ENCODE measurements at places on chromosomes 4 and X. TPM values are rescaled to one million over a fixed set of nuclear protein-coding genes. Genes with fewer than 3 reads are reported as not detected.

OTUD6A gene
- total RNA-seq = not detected

NUP62CL gene
- total RNA-seq = 0.75 TPM

MED28 gene
- total RNA-seq = 64.8 TPM

FAM53A gene
- 1.9 TPM for total RNA-seq

JADE1 gene
- 77.5 TPM for total RNA-seq

XAGE1A gene
- total RNA-seq = not detected

TBC1D25 gene
- 30.1 TPM for total RNA-seq

NR0B1 gene
- not detected for total RNA-seq

SMR3B gene
- total RNA-seq = not detected

PITX2 gene
- not detected for total RNA-seq

SMIM43 gene
- total RNA-seq = 0.30 TPM

GABRB1 gene
- total RNA-seq = not detected

FAM149A gene
- 1.4 TPM for total RNA-seq

GRID2 gene
- not detected for total RNA-seq

CSAG2 gene
- not detected for total RNA-seq

IL13RA2 gene
- total RNA-seq = not detected

FAT4 gene
- not detected for total RNA-seq

REELD1 gene
- 0.38 TPM for total RNA-seq

SPANXB1 gene
- total RNA-seq = not detected

MPP1 gene
- total RNA-seq = 6.5 TPM

DMD gene
- total RNA-seq = not detected

XAGE2 gene
- total RNA-seq = not detected

TRIM61 gene
- 0.76 TPM for total RNA-seq

AGTR2 gene
- not detected for total RNA-seq

RADX gene
- total RNA-seq = 8.9 TPM

FAM241A gene
- 0.90 TPM for total RNA-seq

GAB3 gene
- 5.6 TPM for total RNA-seq

SLC6A8 gene
- total RNA-seq = 2.7 TPM

CC2D2A gene
- total RNA-seq = not detected

CFAP97 gene
- total RNA-seq = 18.8 TPM

F9 gene
- not detected for total RNA-seq

NWD2 gene
- total RNA-seq = not detected

TCEANC gene
- total RNA-seq = 9.5 TPM

XPNPEP2 gene
- total RNA-seq = 0.22 TPM

PRAF2 gene
- total RNA-seq = 16.7 TPM

HERC5 gene
- total RNA-seq = 13.5 TPM

USP26 gene
- total RNA-seq = not detected

TCEAL1 gene
- 3.4 TPM for total RNA-seq

NALF2 gene
- not detected for total RNA-seq

SCLT1 gene
- total RNA-seq = 21.7 TPM

PABPC1L2B gene
- not detected for total RNA-seq

PRDM5 gene
- 1.1 TPM for total RNA-seq

NSG1 gene
- total RNA-seq = 15.8 TPM

FRAS1 gene
- not detected for total RNA-seq

RGN gene
- not detected for total RNA-seq

ANOS1 gene
- not detected for total RNA-seq

AFAP1 gene
- total RNA-seq = 13.9 TPM

Measured in CD8-positive, alpha-beta T cell (primary cell).